CD4-positive, CD25-positive, alpha-beta regulatory T cell (primary cell): ENCODE measurements at places on chromosomes 5 and 9. TPM values are rescaled to one million over a fixed set of nuclear protein-coding genes. Genes with fewer than 3 reads are reported as not detected.

DNA sequence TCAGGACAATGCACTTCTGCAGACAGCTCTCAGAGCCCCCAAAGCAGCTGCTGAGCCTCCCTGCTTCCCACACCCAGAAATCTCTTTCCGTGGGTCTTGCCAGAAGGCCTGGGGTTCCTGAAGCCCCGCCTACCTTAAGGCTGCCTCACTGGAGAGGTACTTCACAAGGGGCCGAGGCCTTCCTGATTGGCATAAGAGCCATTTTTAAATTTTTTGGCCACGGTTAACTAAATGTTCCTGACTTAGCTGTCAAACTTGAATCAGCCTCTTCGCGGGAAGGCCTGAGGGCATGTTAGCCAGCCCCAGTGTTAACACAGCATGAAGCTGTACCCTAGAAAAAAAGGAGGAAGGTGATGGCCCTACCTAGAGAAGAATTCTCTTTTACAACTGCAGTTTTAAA, 20.7 kb upstream of the EPB41L4B start:
- H3K4me3 ChIP-seq, result no peak overlapping the region
- no peaks in the 10 kb centered on the region for H3K27me3 ChIP-seq
- H3K4me1 ChIP-seq, result no peaks in the 10 kb centered on the region
- H3K36me3 ChIP-seq, result no peaks in the 10 kb centered on the region

- peaks cover 30% of the 10 kb centered on the region for H3K36me3 ChIP-seq
- H3K27me3 ChIP-seq, result no peaks in the 10 kb centered on the region
- H3K4me3 ChIP-seq, result no peak overlapping the region
- no peaks in the 10 kb centered on the region for H3K4me1 ChIP-seq
These were observed 7.2 kb downstream of the C9orf72 start for GRCh38 chr9:27566118-27566517.

Gene MEIKIN
- not detected for total RNA-seq

Gene TICAM2
- 0.67 TPM for total RNA-seq
